Stimulated activated CD8-positive, alpha-beta memory T cell treated with anti-CD3 and anti-CD28 coated beads, Interleukin-4, amount 100 ng/mL, for 48 hours (primary cell): ENCODE measurements at places on chromosomes 7 and 10.
A peak's percentile ranks its signal among the peaks of the same experiment; 100 is the strongest.

DNA sequence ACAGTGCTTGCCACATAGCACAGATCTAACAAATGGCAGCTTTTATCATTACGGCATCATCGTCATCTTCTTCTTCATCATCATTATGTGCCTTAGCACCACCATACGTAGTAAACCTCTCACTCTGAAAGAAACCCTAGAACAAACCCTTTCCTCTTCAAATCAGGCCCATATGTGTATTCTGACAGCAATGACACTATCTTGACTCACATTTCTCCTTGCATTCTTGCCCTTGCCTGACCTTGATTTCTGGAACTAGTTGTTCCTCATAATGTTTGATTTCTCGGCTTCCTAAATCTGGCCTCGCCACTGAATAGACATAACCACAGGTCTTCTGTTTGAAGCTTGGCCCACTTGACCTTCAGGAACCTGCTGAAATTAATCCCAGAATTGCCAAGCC lies 115.3 kb downstream of the DGKI start:
- DNase-seq = no peak

GRCh38 chr7:142303650-142304049 lies 45.8 kb upstream of the PRSS58 start:
- DNase-seq = no peak

- DNase-seq = no peak
These were observed 816.7 kb downstream of the MAGI2 start for GRCh38 chr7:78636727-78637126.

- DNase-seq = no peak
These were observed 37.8 kb upstream of the EN2 start for GRCh38 chr7:155420116-155420515.

- DNase-seq = peak; percentile 58
These were observed 20.6 kb downstream of the HYAL4 start for GRCh38 chr7:123865517-123866117.

- no peak for DNase-seq
These were observed 19.3 kb downstream of the OR6B1 start for GRCh38 chr7:144019457-144019856.

GRCh38 chr10:131174211-131174565 lies 137.3 kb downstream of the TCERG1L start:
- DNase-seq = no peak

GRCh38 chr7:85292908-85293576 lies 106.2 kb upstream of the SEMA3D start:
- no peak for DNase-seq
